ENCODE measurements at places on chromosomes 2 and 18.

DNA sequence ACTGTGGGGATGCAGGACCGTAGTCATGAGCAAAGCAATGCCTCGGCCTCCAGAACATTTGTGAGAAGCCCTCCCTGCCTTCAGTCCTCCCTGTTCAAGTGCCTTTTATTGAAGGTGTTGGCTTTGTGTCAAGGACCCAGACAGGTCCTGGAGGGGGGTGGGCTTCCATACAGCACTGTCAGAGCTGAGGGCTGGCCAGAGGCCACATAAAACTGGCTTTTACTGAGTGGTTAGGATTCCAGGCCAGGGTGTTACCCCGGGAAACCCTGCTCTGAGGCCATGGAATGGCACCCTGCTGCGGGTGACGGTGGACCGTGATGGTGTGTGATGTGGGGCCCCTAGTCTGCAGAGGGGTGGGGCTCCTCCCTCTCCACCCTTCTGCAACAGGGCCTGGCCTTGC lies 41.6 kb downstream of the TOGARAM2 start:
- no peak for DNase-seq

DNA sequence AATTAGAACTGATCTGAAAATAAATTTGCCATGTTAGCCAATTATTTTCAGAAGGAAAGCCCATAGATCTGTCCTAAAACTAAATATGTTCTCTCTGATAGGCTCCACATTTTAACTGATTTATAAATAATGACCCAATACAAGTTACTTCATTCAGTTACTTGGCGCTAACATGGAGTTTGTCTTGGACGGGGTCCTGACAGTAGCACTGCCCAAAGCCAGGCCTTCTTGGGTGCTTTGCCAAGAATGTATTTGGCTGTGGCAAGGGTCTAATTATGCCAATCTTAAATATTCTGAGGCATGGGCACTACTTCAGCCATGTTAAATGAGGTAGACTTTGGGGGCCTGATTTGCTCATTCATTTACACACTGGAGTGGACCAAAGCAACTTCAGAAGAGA lies 135.0 kb upstream of the PKDCC start:
- DNase-seq = no peak

GRCh38 chr2:239042046-239042445 lies 194.2 kb downstream of the TWIST2 start:
- DNase-seq = no peak

DNA sequence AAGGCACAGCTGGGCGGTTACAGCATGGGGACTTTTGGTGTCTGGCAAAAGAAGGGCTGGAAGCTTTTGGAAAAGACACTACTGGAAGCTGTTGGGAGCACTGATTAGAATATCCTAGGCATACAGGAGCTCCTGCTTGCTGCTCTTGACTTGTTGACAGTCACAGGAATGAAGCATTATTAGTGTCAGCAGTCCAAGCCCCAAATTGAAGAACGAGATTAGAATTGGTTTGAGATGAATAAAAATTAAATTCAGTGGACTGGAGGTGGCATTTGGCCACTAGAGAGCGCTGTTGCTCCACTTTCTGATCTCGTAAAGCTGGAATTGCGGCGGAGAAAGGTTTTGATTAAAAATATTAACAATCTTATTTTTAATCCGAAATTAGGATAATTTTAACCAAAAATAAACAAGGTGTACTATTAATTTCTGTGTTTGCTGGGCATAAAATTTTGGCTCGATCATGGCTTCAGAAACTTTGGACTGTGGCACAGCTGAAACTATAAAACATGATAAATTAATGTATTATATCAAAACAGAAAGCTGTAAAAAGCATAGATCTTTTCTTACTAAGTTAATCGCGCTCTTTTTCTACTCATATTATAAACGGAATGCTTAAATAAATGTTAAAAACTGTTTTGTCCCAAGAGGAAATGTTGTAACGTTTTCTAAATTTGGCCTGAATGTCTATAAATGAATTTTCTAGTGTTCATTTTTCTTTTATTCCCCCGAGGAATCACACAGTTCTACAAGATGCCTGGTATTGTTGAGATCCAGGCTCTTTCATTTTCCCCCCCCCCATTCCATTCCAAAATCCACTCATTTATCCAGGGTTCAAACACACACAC lies 2.4 kb upstream of the HOXD8 start:
- DNase-seq = no peak

DNA sequence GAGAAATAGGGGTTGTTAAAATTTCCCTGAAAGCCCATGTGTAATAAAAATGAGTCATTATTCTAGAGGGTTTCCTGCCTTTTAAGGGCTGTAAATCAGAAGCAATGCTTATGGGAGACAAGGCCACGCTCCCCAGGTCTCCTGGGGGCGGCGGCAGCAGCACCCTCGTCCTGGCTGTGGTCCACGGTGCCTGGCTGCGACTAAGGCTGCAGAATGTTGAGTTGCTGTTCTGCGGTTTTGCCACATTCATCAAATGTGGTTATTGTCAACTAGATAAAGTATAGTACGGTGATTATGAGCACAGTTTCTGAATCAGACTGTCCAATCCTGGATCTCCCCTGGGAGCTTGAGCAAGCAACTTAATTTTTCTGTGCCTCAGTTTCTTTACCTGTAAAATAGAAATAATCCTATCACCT lies 11.9 kb upstream of the AGFG1 start:
- no peak for DNase-seq
